ENCODE measurements at places on chromosomes 1 and 21.

DNA sequence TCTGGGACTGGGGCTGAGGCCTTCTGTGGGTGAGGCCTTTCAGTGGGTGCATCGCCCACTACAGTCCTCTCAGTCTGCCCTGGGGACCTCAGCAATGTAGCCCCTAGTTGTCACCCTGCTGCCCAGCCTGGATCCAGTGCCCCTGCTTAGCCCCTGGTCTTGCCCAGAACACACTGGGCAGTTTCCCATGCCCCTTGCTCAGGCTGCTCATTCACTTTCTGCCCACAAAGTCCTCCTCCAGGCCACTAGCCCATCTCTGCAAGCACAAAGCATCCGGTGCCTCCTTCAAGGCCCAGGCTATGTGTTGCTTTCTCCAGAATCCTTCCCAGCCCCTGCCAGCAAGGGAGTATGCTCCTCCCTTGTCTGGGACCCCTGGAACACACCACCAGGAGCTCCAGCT, 5.4 kb upstream of the ADORA1 start:
- DNase-seq: no peak

- peak; percentile 28 for DNase-seq
These were observed 7.7 kb downstream of the VSIG8 start for GRCh38 chr1:159854693-159855192.

GRCh38 chr1:228383773-228384172, 22.9 kb downstream of the TRIM11 start:
- no peak for DNase-seq

- DNase-seq: no peak
These were observed 250.0 kb downstream of the FAF1 start for GRCh38 chr1:50710099-50710498.

DNA sequence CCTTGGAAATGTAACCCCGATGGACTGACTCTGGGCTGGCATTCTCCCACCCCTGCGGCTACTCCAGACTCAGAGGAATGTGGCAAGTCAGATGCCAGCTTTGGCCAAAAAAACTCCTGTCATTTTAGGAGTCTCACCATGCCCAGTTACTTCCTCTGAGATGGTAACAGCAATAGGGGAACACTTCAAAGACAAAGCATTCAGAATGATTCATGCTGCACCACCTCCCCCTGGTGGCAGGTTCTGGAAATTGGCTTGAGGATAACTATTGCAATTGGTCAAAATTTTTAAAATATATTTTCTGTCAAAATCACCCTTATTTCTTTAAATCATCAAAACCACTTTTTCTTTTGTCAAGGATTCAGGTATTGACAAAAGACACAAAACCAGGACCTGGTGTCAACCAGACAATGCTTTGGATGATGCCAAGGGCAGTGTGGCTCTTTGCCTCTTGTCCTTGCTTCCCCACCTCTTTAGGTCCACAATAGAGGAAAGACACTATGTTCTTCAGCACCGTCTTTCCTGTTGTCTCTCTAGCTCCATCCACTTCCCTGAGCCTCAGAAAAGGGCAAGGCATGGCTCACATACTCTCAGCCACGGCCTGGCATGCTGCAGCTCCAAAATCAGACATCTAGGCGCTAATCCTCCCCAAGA, 9.9 kb upstream of the CDCA8 start:
- DNase-seq: peak; percentile 63

Measured in activated CD4-positive, CD25-positive, alpha-beta regulatory T cell treated with anti-CD3 and anti-CD28 coated beads, Interleukin-2, amount 50 U/mL, for 16 hours (primary cell).